ENCODE measurements at places on chromosomes 2 and 18.

DNA sequence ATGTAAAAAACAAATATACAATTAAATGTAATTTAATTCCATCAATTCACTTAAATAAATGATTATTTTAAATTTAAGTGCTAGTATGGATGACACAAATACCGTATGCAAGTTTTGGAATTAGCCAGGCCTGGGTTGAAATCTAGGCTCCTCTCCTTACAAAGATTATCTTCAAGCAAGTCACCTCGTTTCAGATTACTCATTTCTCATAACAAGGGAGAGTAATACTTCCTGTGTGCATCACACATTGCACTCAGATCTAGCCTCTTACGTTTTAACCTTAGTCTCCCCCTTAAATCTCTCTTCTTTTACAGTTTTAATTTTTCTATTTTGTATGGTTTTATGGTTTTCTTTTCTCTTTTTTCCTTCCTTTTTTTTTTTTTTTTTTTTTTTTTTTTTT is 1475.9 kb upstream of the NXPH2 start:
- no peak for DNase-seq

DNA sequence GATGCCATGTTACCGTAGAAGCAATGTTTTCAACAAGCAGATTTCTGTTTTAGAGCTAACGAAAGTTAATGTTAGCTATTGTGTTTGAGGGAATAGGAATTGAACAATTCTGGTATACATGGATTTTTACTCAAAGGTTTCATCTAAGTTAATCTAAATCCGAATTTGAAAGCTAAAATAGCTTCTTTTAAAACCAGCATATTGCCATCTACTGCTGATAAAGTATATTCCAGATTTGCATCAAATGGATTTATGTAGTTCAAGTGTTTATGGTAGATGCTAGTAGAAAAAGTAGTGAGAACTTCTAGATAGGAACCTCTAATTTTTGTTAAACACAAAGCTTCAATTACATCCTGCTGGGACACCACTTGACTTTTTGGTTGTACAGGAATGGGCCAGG is 1569.5 kb upstream of the NXPH2 start:
- DNase-seq, result no peak

- no peak for DNase-seq
These were observed 48.5 kb downstream of the SOCS6 start for GRCh38 chr18:70337139-70337972.

GRCh38 chr18:79928563-79928960 is 22.9 kb downstream of the SLC66A2 start:
- DNase-seq, result no peak

DNA sequence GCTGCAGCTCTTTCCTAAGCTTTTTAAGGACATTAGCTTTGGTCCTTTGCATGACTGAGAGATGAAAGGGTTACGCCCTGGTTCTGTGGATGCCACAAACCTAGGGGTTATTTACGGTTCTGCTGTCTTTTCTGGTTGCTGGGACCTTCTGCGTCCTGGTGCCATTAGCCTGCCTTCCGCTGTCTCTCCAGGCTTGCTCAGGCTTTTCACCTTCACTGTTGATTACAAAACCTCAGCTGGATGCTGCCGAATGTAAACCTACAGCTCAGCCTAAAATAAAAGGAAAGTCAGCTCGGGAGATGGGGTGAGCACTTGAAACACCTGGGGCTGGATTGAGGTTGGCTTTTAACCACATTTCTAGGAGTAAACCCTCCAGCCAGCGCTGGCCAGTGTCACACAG is 130.9 kb upstream of the ARHGAP28 start:
- DNase-seq, result no peak

DNA sequence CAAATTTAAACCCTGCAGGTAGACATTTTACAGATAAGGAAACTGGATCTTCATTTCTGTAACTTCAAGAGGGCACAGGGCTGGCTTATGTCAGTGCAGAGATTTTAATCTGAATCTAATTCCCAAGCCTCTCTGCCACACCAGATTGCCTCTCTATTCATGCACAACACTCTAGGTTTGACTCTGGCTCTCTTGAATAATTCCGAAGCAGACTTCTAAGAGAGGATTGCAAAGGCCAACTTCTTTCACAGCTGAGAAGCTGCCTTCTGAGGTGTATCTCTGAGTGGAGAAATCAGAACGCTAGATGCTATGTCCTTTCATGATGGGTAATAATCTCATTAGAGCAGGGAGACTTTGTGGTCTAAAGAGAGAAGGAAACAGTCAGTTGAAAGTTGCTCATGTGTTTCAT is 20.1 kb upstream of the MGAT5 start:
- DNase-seq, result no peak

DNA sequence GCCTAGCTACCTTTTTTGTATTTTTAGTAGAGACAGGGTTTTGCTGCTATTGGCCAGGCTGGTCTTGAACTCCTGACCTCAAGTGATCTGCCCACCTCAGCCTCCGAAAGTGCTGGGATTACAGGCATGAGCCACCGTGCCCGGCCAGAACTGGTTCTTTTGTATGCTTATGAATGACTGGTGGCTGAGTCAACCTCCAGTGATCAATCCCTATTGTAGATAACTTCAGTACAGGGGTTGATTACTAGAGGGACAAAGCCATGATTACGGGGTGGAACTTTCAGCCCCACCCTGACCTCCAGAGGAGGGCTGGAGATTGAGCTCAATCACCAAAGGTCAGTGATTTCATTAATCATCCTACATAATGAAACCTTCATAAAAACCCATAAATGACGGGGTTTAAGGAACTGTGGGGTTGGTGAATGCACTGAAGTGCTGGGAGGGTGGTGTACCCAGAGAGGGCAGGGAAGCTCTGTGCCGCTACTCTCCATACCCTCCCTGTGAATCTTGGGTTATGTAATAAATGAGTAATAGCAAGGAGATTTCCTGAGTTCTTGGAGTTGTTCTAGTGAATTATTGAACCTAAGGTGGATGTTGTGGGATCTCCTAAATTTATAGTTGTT is 281.8 kb upstream of the CXCR4 start:
- DNase-seq, result no peak

DNA sequence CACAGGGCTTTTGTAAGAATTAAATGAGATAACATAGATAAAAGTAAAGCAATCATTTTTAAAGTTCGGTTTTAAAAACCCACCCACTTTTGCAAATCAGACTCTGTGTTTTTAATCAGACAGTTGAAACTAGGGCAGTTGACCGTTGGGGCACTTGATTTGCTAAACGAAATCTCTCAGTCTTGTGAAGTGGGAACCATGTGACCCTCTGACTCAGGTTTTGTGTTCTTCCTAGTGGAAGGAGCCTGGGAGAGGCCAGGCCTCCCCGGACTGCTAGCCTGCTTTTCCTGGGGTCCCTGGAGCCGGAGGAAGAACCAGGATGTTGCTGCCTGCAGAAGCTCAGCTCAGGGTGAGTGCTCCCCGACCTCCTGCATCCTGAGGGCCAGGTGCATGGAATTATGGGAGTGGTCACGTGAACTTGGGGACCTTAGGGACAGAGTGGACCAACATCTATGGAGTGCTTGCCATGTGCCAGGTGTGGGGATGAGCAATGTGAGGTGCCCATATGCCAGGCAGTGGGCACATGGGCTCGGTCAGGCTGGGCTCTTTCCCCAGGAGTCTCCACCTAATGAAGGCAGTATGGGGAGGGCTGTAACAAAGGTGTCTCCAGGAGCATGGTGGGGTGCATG is 3.9 kb downstream of the C2orf72 start:
- no peak for DNase-seq

DNA sequence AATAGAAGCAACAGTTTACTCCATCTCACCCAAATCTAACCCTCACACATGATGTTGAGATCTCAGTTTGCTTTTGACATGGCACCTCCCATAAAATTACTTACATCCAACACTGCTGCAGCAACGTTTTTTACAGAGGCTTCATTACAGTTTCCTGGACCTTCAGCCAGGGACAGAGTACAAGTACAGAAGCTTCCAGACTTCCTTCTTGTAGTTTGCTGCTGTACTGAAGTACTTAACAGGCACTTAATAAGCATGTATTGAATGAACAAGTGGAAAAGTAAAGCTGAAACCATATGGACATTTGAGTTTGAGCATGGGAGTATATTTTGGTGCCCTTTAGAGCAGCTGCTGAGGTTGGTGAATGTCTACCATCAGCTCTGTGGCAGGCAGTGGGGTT is 514.2 kb downstream of the PTPRM start:
- DNase-seq, result no peak

DNA sequence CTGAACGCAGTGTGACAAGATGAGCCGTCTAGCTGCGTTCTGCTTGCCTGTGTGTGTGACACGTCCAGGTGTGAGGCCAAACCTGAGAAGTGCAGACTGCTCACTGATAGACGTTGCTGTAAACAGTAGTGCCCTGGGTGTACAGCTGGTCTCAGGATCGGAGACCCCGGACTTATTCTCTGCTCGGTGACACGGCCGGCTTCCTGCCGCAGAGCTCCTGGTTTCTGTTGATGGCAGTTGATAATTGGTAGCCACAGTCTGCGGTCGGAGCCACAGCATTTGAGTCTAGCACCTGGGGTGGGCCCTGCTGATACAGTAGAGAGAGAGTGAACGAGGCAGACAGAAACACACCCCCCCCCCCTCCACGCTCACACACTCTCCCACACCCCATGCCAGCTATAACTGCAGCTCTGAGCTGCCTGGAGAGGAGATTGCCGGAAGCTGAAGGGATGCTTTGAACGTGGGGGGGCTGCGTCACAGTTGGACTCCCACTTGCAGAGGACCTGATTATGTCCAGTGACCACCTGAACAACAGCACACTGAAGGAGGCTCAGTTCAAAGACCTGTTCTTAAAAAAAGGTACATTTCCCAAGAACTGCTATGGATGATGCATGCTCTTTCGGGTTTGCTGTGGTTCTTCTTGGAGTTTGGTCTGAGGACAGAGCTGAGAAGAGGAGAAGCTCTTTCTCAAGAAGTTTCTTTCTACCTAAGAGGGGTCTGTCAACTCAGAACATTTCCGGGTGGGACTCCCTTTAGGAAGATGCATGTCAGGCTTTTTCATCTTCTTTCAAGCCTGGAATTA is 114.0 kb downstream of the FAM210A start:
- no peak for DNase-seq

DNA sequence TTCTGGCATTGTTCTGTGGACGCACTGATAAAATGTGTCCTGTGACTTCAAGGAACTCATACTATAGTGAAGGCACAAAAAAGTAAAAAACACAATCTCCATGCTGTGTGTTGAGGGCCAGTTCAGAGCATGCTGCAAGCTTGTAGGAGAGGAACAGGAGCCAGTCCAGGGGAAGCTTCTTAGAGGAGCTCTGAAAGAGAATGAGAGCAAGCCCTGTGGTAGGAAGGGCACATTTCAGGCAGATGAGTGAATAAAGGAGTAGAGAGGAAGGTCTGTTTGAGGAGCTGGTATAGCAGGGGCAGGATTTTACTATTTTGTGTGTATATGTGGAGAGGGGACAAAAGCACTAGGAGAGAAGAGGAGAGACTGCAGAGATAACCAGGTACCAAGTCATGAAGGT is 478.3 kb downstream of the ZEB2 start:
- no peak for DNase-seq

- no peak for DNase-seq
These were observed 273.1 kb downstream of the PLCL1 start for GRCh38 chr2:198077477-198077876.

DNA sequence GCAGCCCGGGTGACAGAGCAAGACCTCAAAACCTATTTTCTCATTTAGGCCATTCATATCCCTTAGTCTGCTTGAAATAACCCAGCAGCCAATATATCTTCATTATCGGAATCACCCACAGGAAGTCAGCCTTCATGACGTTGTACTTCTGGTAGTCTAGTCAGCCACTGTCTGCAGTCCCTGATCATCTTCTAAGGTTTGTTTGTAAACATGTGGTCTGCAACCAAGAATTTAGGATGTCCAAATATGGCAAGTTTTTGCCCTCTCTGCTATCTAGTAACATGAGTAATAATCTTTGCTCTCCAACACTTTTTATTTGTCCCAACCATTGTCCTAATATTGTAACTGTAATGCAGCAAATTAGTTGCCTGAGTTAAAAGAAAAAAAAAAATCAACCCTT is 92.5 kb downstream of the PRPF40A start:
- no peak for DNase-seq

DNA sequence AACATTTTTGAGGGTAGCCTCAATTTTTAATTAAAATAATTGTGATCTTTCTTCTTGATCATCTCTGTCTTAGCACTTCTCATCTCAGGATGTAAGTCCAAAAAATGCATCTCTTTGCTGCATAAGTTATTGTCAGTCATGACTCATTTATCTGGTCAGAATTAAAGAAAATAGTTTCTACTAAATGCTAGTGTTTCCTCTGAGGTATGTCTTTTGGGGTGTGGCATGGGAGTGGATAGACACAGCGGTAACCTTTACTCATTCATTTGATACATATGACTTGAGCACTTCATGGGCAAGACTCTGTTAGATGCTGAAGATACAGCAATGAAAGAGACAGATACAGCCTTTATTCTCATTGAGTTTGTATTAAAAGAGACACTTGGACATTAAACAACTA is 284.7 kb downstream of the IRS1 start:
- DNase-seq, result no peak

GRCh38 chr2:27071990-27072830 is 756 bp upstream of the OST4 start:
- DNase-seq, result no peak

DNA sequence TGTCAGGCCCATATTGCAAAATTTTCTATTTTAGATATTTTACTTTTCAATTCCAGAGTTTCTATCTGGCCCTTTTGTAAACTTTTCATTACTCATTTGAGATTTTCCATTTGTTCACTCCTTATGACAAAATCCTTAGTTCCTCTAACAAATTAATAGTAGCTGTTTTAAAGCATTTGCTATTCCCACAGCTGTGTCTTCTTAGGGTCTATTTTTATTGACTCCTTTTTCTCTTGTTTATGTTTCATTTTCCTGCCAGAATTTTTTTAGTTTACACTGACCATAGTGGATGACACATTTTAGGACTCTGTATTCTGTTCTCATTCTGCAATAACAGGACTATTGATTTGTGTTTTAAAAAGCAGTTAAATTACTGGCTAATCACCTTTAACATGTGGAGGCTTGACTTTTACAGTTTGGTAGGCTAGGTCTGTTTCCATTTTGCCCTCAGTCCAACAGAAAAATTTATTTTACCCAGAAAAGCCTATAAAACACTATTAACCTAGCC is 30.0 kb downstream of the PID1 start:
- DNase-seq, result no peak

DNA sequence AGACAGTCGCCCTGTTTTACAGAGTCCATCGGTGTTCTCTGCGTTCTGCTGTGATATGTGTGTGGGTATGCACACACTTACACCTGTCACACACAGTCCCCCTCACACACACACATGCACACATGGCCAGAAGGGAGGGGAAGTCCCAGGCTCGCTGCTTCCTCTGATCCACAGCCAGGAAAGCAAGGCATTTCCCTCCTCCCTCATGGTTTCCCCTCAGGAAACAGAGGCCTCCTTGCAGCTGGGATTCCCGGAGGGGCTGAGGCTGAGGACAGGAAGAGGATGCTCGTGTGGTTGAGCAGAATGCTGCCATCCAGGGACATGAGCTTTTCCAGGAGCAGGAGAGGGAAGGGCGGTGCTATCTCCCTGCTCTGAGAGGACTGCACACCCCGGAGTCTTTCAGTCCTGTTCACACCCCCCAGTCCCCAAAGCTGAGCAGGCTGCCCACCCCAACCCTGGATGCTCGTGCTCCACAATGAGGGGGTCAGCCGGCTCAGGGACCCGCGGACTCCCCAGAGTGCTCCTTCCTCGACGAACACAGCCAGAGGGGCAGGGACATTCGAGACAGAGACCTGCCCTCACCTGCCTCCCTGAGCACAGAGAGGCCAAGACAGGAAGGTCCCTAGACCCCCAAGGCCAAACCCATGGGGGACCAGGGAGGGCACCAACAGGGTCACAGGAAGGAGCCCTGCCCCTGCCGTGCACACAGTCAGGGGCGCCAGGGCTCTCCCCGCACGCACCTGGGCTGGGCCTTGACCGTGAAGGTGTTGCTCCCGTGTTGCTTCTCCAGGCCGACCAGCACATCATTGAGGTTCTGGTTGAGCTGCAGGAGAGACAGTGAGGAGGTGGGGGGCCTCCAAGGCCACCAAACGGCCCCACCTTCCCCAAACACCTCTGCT is 45.3 kb downstream of the BIN1 start:
- peak; percentile 74 for DNase-seq
